Stimulated activated CD4-positive, alpha-beta T cell treated with anti-CD3 and anti-CD28 coated beads, Interleukin-15, amount 100 ng/mL, for 48 hours (primary cell): ENCODE measurements at places on chromosomes 3 and 15.

GRCh38 chr3:9770276-9770812 lies 597 bp upstream of the CAMK1 start:
- DNase-seq = no peak

DNA sequence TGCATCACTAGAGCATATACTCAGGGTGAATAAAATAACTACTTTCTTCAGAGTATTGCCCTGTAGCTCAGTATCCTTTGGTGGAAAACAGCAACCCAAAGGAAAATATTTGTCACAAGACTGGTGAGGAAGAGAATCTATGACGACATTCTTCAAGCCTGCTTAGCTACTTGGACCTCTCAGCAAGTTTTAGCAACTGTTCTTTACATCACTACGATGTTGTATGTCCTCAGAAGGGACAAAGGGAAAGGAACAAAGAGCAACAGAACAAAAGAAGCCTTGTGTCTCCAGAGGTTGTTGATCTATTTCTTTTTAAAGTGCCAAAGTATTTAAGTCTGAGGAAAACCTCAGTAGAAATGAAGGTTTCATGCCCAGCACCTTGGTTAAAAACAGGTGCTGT lies 746.7 kb downstream of the NAALADL2 start:
- no peak for DNase-seq

GRCh38 chr3:126891791-126892190 lies 91.1 kb upstream of the PLXNA1 start:
- no peak for DNase-seq

GRCh38 chr15:88419830-88420229 lies 47.4 kb downstream of the MRPL46 start:
- DNase-seq = peak; percentile 17

DNA sequence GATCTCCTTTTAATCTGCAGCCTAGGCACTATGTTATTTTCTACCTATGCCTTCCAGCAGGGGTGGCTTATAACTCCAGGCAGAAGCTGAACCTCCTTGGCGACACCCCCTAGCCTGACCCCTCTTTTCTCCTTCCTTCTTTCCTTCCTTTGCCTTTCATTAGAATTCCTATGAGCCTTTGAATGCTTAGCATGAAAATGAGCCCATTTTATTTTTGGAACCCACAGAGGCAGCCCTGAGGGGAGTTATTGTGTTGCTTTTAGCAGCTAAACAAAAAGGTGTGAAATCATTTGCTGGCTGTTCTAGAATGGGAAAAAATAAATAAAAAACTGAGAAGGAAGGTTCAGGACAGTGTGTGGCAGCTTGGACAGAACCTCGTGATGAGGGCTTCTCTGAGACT lies 164.6 kb upstream of the ICE2 start:
- no peak for DNase-seq

GRCh38 chr15:52789601-52790168 lies 451 bp downstream of the ONECUT1 start:
- no peak for DNase-seq

GRCh38 chr15:53627279-53627678 lies 132.2 kb downstream of the WDR72 start:
- no peak for DNase-seq
